ENCODE measurements at places on chromosomes 2 and 18.

GRCh38 chr18:74368901-74369705 lies 53.5 kb downstream of the C18orf63 start:
- peaks cover 24% of the 10 kb centered on the region for H3K27me3 ChIP-seq
- H3K4me3 ChIP-seq, result 0 out of 2 replicates have a peak overlapping the region, but pooled peaks have one; percentile 6
- no peaks in the 10 kb centered on the region for H3K36me3 ChIP-seq
- no peak for DNase-seq
- H3K4me1 ChIP-seq, result no peaks in the 10 kb centered on the region

GRCh38 chr18:60279391-60279790 lies 93.2 kb downstream of the MC4R start:
- no peaks in the 10 kb centered on the region for H3K36me3 ChIP-seq
- no peak overlapping the region for H3K4me3 ChIP-seq
- H3K4me1 ChIP-seq, result no peaks in the 10 kb centered on the region

- no peak overlapping the region for H3K4me3 ChIP-seq
- no peaks in the 10 kb centered on the region for H3K27me3 ChIP-seq
- H3K27ac ChIP-seq, result no peak overlapping the region
- no peaks in the 10 kb centered on the region for H3K36me3 ChIP-seq
Observed at GRCh38 chr2:4134551-4135550, 431.5 kb downstream of the DCDC2C start.

DNA sequence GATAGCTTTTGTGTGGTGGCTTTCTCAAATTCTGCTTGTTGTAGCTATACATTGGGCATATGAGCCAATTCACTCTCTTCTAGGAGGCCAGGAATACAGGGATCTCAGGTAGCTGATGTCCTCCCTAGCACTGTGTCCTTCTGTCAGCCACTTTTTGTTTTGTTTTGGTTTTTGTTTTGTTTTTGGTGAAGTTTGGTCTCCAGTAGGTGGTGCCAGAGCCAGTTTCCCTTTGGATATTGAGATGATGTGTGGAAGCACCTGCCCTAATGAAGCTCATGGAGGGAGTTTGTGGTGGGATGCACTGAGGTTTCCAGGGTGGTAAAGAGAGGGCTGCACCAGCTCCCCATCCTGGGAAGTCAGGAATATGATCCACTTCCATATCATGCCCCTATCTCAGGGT lies 100.5 kb upstream of the VWC2L start:
- H3K27me3 ChIP-seq, result no peaks in the 10 kb centered on the region
- H3K4me1 ChIP-seq, result no peaks in the 10 kb centered on the region
- H3K36me3 ChIP-seq, result no peaks in the 10 kb centered on the region
- DNase-seq, result no peak
- no peak overlapping the region for H3K27ac ChIP-seq

GRCh38 chr18:68728081-68728700 lies 13.3 kb upstream of the TMX3 start:
- H3K36me3 ChIP-seq, result no peaks in the 10 kb centered on the region
- H3K4me3 ChIP-seq, result no peak overlapping the region
- no peak for DNase-seq
- H3K27ac ChIP-seq, result no peak overlapping the region
- H3K4me1 ChIP-seq, result no peaks in the 10 kb centered on the region

GRCh38 chr18:24990671-24991134 lies 361.3 kb downstream of the ZNF521 start:
- H3K4me1 ChIP-seq, result no peaks in the 10 kb centered on the region
- H3K4me3 ChIP-seq, result no peak overlapping the region
- no peaks in the 10 kb centered on the region for H3K36me3 ChIP-seq

GRCh38 chr18:5543036-5543680 lies 639 bp downstream of the EPB41L3 start:
- no peak overlapping the region for H3K4me3 ChIP-seq
- no peak overlapping the region for H3K27ac ChIP-seq
- no peaks in the 10 kb centered on the region for H3K36me3 ChIP-seq
- H3K27me3 ChIP-seq, result no peaks in the 10 kb centered on the region
- no peak for DNase-seq

DNA sequence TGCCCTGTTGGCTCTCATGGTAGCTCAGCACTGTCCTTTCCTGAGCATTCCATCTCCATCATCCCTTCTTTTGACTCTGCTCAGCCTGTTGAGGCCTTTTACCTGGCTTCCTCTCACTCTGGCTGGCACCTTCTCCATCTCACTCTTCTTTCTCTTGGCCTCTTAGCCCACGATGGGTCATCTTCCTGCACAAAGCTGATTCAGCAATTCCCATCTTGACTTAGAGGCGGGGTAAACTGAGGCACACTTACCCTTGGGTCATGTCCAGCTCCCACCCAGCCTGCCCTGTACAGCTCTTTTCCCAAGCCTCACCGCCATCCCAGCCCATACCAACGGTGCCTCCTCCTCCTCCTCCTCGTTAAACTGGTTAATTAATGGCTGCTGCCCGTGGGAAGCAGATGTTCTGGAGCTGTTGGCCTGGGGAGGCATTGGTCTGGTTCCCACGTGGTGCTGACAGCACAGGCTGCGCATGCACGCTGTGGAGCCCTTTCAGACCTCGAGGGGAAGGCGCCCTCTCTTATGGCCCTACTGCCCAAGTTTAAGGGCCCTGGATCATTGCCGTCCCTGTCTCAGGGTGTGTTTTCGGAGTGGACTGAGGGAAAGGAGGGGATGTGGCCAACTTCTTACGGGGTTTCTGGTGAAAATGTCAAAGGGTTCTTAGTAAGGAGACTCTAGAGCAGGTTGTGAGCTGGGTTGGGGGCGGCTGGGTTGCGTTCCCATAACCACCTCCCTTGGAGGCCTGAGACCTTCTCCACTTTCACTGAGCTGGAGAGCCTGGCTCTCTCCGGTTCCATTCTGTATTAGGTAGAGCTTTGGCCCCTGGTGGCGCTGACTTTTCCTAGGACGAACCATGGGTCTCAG lies 10.9 kb downstream of the WNT10A start:
- H3K27ac ChIP-seq, result peak overlapping the region; percentile 72
- H3K36me3 ChIP-seq, result no peaks in the 10 kb centered on the region
- DNase-seq, result no peak
- H3K4me3 ChIP-seq, result no peak overlapping the region
- H3K4me1 ChIP-seq, result peaks cover 40% of the 10 kb centered on the region

DNA sequence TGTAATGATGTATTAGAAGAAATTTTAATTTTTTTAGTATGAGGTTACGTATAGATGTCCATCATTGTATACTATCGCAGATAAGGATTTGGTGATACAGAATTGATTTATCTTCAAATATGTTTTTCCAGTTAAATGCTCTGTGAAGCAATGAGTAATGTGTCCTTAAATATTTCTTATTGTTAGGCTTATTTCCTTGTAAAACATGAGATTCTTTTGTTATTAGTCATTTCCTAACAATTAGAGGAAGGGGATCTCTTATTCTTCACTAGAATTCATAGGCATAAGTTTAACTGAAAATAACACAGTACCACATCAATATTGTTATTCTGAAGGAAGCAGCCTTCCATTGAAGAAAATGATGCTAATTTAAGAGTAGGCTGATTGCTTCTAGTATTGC lies 15.5 kb upstream of the OTX1 start:
- no peak overlapping the region for H3K27ac ChIP-seq
- DNase-seq, result no peak
- no peaks in the 10 kb centered on the region for H3K4me1 ChIP-seq
- no peaks in the 10 kb centered on the region for H3K36me3 ChIP-seq
- H3K4me3 ChIP-seq, result no peak overlapping the region

- no peak overlapping the region for H3K27ac ChIP-seq
- no peaks in the 10 kb centered on the region for H3K36me3 ChIP-seq
- H3K4me1 ChIP-seq, result no peaks in the 10 kb centered on the region
- no peak overlapping the region for H3K4me3 ChIP-seq
Observed at GRCh38 chr2:8606226-8606625, 75.6 kb upstream of the ID2 start.

DNA sequence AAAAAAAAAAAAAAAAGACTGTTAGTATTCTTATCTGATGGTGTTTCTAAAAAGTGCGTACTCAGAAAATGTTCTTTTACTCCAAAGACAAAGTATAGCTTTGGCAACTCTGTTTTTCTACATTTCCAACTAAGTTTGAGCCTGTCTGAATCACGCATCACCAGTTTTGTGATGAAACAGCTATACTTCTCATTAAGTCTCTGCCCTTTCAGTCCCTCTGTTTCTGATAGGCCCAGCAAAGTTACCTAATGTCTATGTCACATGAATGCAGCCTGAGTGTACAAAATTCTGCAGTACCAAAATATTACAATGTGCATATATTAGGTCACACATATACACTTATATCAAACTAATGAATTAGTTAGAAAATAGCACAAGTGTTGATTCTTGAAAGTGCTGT lies 22.4 kb downstream of the TWSG1 start:
- H3K4me3 ChIP-seq, result no peak overlapping the region
- H3K36me3 ChIP-seq, result no peaks in the 10 kb centered on the region
- no peaks in the 10 kb centered on the region for H3K27me3 ChIP-seq
- no peaks in the 10 kb centered on the region for H3K4me1 ChIP-seq

GRCh38 chr2:178301649-178302238 lies 107.4 kb downstream of the OSBPL6 start:
- no peaks in the 10 kb centered on the region for H3K36me3 ChIP-seq
- no peak for DNase-seq
- no peaks in the 10 kb centered on the region for H3K4me1 ChIP-seq
- no peaks in the 10 kb centered on the region for H3K27me3 ChIP-seq
- no peak overlapping the region for H3K4me3 ChIP-seq
- H3K27ac ChIP-seq, result no peak overlapping the region

DNA sequence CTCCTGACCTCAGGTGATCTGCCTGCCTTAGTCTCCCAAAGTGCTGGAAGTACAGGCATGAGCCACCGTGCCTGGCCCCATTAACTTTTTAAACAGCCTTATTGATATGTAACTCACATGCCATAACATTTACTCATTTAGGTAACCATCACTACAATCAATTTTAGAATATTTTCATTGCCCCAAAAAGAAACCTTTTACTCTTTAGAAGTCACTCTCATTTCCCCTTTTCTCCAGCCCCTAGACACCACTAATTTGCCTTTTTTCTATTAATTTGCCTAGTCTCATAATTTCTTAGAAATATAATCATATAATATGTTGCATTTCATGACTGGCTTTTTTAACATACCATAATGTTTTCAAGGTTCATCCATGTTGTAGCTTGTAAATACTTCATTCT lies 57.2 kb upstream of the TACR1 start:
- no peak for DNase-seq
- H3K27ac ChIP-seq, result no peak overlapping the region
- no peaks in the 10 kb centered on the region for H3K4me1 ChIP-seq
- H3K36me3 ChIP-seq, result no peaks in the 10 kb centered on the region
- H3K27me3 ChIP-seq, result no peaks in the 10 kb centered on the region

DNA sequence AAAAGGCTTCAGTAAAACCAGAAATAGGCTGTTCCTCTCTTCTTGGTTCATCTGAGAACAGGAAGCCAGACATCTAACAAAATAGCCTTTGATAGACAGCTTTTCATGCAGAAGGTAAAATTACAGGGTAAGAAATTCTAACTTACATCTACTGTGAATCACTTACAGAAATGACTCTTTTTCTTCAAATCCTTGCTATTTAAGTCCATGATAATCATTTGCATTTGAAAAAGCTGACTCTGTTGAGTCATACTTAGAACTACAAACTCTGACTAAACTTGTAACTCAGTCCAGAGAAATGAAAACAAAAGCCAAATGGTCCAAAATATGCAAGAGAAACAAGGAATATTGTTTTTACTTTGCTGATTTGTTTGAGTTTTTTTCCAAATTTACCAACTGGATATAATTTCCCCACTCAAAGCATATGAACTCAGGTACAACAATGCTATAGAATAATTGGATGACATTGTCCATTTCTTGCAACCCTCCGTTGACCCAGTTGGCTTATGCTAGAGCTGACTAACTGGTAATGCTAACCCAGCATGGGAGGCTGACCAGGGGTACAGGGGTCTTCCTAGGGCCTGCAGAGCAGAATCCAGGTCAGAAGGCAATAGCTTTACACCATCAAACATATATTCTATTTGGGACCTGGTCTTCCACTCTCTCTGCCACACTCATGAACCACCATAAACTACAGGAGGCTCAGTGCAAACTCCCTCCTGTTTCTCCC lies 18.8 kb upstream of the MREG start:
- no peaks in the 10 kb centered on the region for H3K4me1 ChIP-seq
- DNase-seq, result no peak
- H3K27me3 ChIP-seq, result no peaks in the 10 kb centered on the region
- no peak overlapping the region for H3K4me3 ChIP-seq

DNA sequence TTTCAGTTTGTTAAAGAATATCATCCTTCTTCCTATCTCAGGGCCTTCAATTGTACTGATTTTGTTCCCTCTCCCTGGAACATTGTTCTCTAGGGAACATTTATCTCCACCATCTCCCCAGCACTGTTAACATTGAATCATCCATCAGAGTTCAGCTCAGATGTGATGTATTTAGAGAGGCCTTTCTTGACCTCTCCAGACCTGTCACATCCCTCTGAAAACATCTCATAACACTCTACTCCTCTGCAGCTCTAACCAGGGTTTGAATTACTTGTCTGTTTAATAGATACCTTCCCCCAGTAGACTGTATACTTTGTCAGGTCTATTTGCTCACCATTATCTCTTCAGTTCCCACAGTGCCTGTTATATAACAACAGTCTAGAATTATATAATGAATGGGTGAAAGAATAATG lies 98.6 kb downstream of the GALNT1 start:
- DNase-seq, result no peak
- H3K36me3 ChIP-seq, result peaks cover 6% of the 10 kb centered on the region
- no peak overlapping the region for H3K27ac ChIP-seq
- no peak overlapping the region for H3K4me3 ChIP-seq
- no peaks in the 10 kb centered on the region for H3K27me3 ChIP-seq

DNA sequence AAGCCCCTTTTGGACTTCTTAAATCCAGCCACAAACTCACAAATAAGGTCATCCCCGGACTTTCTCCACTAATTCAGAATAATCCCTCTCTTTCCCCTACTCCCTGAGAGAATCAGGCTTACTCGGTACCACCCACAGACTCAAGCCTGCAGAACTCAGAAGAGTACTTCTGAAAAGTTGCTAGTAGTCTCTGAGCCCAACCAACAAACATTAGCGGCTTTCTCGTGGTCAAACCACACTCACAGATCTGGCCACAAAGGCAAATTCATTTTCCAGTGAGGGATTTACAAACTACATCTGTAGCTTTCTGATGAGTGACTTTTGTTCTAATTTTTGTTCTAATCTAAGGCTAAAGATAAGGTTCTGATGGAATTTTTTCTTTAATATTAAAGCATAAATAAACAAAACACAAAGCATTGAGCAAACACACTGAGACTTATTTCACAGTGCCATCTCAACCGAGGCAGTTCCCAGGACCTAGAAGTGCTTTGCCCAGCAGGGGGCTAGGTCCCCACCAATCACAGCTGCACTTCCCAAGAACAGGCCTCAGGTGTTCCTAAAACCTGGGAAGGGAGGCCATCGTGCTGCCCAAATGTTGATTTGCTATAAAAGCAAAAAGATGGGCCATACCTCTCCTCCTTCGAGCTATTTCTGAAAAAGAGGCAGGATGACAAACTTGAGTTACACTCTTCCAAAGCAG lies 110.7 kb downstream of the COLEC12 start:
- peaks cover 4% of the 10 kb centered on the region for H3K27me3 ChIP-seq
- no peaks in the 10 kb centered on the region for H3K36me3 ChIP-seq
- no peak overlapping the region for H3K4me3 ChIP-seq
- H3K27ac ChIP-seq, result no peak overlapping the region

- H3K4me1 ChIP-seq, result peaks cover 11% of the 10 kb centered on the region
- no peak overlapping the region for H3K4me3 ChIP-seq
Observed at GRCh38 chr2:226656367-226656766, 143.3 kb downstream of the IRS1 start.

- DNase-seq, result no peak
- peaks cover 2% of the 10 kb centered on the region for H3K4me1 ChIP-seq
- no peak overlapping the region for H3K27ac ChIP-seq
- H3K36me3 ChIP-seq, result no peaks in the 10 kb centered on the region
Observed at GRCh38 chr2:1740716-1741589, 3.4 kb downstream of the PXDN start.

- no peak overlapping the region for H3K4me3 ChIP-seq
- H3K36me3 ChIP-seq, result no peaks in the 10 kb centered on the region
- DNase-seq, result no peak
Observed at GRCh38 chr2:205475416-205475768, 206.9 kb upstream of the NRP2 start.
